ENCODE measurements at places on chromosomes 12 and 14. TPM values are rescaled to one million over a fixed set of nuclear protein-coding genes. Genes with fewer than 3 reads are reported as not detected.

GRCh38 chr12:58310368-58310767 lies 369.0 kb downstream of the ATP23 start:
- DNase-seq: no peak

Gene TBC1D30
- 14.3 TPM for polyA plus RNA-seq

GRCh38 chr12:124738636-124739467 lies 124.8 kb downstream of the SCARB1 start:
- DNase-seq: no peak

DNA sequence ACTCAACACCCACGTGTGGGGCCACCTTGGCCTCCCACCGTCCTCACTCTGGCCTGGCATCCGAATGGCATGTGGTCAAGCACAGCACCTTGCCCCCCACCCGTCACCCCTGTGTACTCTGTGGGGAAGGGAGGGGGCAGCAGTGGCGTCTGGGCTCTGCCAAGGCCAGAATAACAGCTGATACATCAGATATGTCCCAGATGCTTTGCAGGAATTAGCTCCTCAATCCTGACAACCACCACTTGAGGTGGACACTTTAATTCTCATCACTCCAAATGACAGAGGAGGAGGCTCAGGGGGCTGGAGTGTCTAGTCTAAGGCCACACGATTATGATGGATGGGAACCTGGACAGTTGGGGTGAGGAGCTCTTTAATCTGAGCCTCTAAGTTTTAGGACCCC lies 1.7 kb upstream of the KRT80 start:
- no peak for DNase-seq

DNA sequence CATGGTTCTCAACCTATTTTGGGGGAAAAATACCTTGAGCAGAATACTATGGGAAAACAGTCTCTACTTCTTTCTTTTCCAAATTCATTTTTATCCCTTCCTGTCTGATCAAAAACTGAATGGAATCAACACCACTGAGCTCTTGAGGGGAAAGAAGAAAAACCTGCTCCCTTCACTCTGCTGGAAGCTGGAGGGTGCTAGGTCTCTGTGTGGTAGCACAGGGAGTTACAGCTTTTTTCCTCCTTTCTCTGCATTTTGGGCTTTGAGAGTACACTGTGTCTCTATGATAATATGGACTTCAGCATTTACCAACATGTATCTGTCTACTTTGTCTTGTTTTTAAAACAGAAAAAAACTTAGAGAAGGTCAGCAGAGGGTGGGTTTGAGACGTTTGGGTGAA lies 417.2 kb upstream of the SYT1 start:
- no peak for DNase-seq

DNA sequence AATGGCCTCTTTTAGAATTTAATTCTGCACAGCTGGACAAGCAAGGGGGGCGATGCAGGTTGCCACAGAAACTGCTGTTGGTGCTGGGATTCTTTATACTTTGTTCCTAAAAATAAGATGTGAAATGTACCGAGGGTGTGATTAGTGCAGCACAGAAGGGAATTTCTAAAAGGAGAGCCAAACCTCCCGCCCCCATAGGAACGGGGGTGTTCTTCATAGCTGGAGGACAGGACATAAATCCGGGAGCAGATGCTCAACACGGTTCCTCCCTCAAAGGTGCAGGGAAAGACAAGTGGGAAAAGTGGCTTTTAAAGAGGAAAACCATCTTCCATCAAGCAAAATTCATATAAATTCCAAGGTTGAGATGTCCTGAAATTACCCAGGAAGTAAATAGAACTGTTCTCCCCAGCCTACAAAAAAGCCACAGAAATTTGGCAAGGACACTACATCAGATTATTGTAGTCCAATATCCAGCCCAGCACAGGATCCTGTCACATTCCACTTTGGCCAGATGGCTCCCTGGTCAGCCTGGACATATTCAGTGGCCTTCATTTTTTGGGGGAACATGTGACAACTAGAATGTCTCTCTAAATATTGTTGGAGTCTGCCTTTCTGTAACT lies 51.4 kb upstream of the TMX1 start:
- no peak for DNase-seq

Gene EDDM3A
- not detected for polyA plus RNA-seq

DNA sequence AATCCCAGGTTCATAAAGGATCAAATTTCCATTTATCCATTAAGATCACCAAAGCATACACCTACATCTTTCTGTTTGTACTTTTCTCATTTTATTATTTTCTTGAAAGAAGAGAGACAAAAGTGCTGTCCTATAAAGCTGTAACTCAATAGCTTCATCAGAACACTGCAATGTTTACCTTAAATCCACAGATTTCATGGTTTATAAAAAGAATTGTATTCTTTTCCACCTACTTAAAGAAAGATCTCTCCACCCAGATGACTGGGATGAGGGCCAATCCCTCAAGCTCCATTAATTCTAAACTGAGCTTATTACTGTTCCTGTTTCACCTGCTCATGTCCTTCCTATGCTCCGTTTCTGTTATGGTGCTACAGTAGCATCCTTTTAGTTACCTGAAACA lies 470.6 kb downstream of the BCAT1 start:
- no peak for DNase-seq

- DNase-seq: no peak
Observed at GRCh38 chr14:92497391-92497790, 16.2 kb upstream of the RIN3 start.
